ENCODE measurements at places on chromosomes 7 and 10. TPM values are rescaled to one million over a fixed set of nuclear protein-coding genes. Genes with fewer than 3 reads are reported as not detected.

GIMAP8 gene
- total RNA-seq, result 6.5 TPM

BICC1 gene
- 12.7 TPM for total RNA-seq

PRLHR gene
- total RNA-seq, result not detected

ACTL6B gene
- total RNA-seq, result 2.4 TPM

FBXO24 gene
- total RNA-seq, result 9.7 TPM

TNS3 gene
- 95.8 TPM for total RNA-seq

C10orf62 gene
- total RNA-seq, result not detected

BUD23 gene
- total RNA-seq, result 196 TPM

TMEM196 gene
- total RNA-seq, result not detected
